Ascending aorta (tissue), 2 donors: ENCODE measurements at places on chromosomes 16 and 17. TPM values are rescaled to one million over a fixed set of nuclear protein-coding genes. Genes with fewer than 3 reads are reported as not detected.
A peak's percentile ranks its signal among the peaks of the same experiment; 100 is the strongest.

UBTF gene
- 25.1 TPM for total RNA-seq

MPV17L gene
- total RNA-seq = 0.75 TPM

HSD11B2 gene
- 2.4 TPM for total RNA-seq

FBXL16 gene
- not detected for total RNA-seq

SBK1 gene
- total RNA-seq = not detected

DNA sequence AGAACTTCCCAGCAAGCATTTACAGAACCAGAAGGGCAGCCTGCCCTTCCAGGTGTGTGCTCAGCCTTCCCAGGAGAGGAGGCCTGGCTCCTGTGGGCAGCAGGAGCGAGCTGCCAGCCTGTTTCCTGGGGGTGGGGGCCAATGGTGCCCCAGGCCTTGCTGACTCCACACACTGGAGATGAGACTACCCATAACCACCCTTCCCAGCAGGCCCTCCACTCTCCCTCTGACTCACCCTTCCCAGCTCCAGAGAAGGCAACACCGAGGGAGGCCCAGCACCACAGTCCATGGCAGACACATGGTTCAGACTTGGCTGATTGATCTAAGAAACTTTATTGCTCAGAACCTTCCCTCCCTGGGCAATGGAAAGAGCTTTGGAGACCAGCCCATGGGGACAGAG, 1.8 kb upstream of the PRSS53 start:
- peaks cover 34% of the 10 kb centered on the region for H3K36me3 ChIP-seq
- DNase-seq = no peak
- H3K4me1 ChIP-seq = peaks cover 3% of the 10 kb centered on the region
- no peak overlapping the region for H3K4me3 ChIP-seq

GRCh38 chr17:43416998-43417890, 18.5 kb downstream of the ARL4D start:
- no peaks in the 10 kb centered on the region for H3K36me3 ChIP-seq
- H3K27me3 ChIP-seq = no peaks in the 10 kb centered on the region
- H3K27ac ChIP-seq = peak overlapping the region; percentile 63
- H3K4me1 ChIP-seq = peaks cover 9% of the 10 kb centered on the region
- H3K4me3 ChIP-seq = no peak overlapping the region

- H3K27ac ChIP-seq = no peak overlapping the region
- no peaks in the 10 kb centered on the region for H3K36me3 ChIP-seq
- no peaks in the 10 kb centered on the region for H3K4me1 ChIP-seq
- H3K27me3 ChIP-seq = no peaks in the 10 kb centered on the region
Observed at GRCh38 chr17:8934346-8934745, 31.2 kb downstream of the PIK3R5 start.

GRCh38 chr16:46763147-46763546, 15.0 kb upstream of the MYLK3 start:
- H3K4me1 ChIP-seq = no peaks in the 10 kb centered on the region
- no peak overlapping the region for H3K4me3 ChIP-seq
- no peaks in the 10 kb centered on the region for H3K36me3 ChIP-seq

GRCh38 chr17:43309505-43310332, 75.9 kb upstream of the RNU2-1 start:
- H3K27me3 ChIP-seq = no peaks in the 10 kb centered on the region
- H3K27ac ChIP-seq = no peak overlapping the region
- no peaks in the 10 kb centered on the region for H3K4me1 ChIP-seq
- no peak for DNase-seq
- no peaks in the 10 kb centered on the region for H3K36me3 ChIP-seq

DNA sequence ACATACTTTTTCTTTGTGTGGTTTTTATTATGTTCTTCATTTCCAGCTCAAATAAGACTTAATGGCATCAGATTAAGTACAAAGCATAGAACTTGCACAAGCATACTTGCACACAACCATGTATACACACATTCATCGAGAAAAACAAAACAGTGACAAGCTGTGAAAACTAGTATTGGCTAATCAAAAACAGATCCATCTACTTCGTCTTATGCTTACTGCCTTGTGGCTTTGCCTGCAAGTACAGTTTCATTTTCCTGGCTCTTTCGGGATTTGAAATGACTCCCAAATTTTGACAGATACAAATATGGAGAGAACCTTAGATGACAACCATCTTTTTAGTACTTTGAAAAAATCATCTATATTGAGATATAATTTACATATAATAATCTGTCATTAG, 338.3 kb downstream of the BCAS3 start:
- H3K4me1 ChIP-seq = no peaks in the 10 kb centered on the region
- no peak overlapping the region for H3K4me3 ChIP-seq
- no peak overlapping the region for H3K27ac ChIP-seq
- H3K36me3 ChIP-seq = no peaks in the 10 kb centered on the region

DNA sequence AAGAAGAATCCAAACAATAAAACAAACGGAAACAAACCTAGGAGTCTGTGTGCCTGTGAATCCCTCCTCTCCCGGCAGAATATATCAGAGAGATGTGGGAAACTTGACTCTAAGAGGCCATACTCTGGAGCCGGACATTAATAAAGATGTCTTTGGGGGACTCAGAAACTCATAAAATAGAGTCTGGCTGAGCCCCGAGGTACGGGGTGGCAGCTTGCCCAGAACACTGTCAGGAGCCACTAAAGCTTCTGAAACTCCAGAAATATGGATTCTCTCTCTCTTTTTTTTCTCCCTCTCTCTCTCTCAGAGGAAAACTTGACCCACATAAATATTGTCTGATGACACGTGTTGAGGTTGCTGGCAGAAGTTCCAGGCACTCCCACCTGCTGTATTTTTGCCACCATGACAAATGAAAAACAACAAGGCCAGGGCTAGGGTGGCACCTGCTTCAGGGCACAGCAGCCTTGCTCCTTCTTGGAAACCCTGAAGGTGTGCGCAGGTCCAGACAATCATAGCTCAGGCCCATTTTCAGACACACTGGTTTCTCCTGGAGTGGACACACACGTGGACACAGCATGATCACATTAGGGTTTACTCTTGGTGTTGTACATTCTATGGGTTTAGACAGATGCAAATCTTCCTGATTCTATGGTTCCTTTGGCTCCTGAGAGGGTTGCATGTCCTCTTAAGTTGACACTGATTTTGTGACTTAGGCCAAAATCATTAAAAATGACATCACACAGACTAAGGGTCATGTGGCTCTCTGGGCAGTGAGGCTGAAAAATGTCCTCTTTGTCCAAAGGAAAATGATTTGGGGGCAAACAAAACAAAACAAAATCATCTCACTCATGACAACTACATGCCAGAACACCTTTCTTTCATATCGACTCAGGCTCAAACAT, 282.6 kb upstream of the IRX3 start:
- H3K27ac ChIP-seq = no peak overlapping the region
- no peaks in the 10 kb centered on the region for H3K4me1 ChIP-seq
- DNase-seq = no peak
- H3K27me3 ChIP-seq = no peaks in the 10 kb centered on the region
- H3K36me3 ChIP-seq = no peaks in the 10 kb centered on the region

- peaks cover 12% of the 10 kb centered on the region for H3K4me1 ChIP-seq
- H3K36me3 ChIP-seq = peaks cover 13% of the 10 kb centered on the region
- no peaks in the 10 kb centered on the region for H3K27me3 ChIP-seq
- no peak overlapping the region for H3K4me3 ChIP-seq
- DNase-seq = no peak
- peak overlapping the region; percentile 46 for H3K27ac ChIP-seq
Observed at GRCh38 chr16:67773099-67773498, 33.3 kb downstream of the RANBP10 start.
